PC-3 (cell line): ENCODE measurements at places on chromosomes 12 and 14. TPM values are rescaled to one million over a fixed set of nuclear protein-coding genes. Genes with fewer than 3 reads are reported as not detected.
A peak's percentile ranks its signal among the peaks of the same experiment; 100 is the strongest.

GRCh38 chr12:50256761-50257160, 26.6 kb downstream of the LIMA1 start:
- DNase-seq: peak; percentile 53

GRCh38 chr12:60172266-60173211, 576.7 kb downstream of the SLC16A7 start:
- DNase-seq: peak; percentile 66

DNA sequence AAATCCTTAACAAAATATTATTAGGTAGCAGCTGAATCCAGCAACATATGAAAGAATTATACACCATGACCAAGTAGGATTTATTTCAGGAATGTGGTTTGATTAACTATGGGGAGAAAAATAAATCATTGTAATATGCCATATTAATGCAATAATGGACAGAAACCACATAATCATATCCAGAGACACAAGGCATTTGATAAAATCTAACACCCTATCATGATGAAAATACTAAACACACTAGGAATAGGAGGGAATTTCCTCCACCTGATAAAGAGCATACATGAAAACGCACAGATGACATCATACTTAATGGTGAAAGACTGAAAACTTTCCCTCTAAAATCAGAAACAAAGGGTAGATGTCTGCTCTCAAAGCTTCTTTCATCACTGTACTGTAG, 238.9 kb downstream of the PHLDA1 start:
- DNase-seq: no peak

- no peak for DNase-seq
Observed at GRCh38 chr12:21413369-21414277, 23.8 kb upstream of the PYROXD1 start.

DNA sequence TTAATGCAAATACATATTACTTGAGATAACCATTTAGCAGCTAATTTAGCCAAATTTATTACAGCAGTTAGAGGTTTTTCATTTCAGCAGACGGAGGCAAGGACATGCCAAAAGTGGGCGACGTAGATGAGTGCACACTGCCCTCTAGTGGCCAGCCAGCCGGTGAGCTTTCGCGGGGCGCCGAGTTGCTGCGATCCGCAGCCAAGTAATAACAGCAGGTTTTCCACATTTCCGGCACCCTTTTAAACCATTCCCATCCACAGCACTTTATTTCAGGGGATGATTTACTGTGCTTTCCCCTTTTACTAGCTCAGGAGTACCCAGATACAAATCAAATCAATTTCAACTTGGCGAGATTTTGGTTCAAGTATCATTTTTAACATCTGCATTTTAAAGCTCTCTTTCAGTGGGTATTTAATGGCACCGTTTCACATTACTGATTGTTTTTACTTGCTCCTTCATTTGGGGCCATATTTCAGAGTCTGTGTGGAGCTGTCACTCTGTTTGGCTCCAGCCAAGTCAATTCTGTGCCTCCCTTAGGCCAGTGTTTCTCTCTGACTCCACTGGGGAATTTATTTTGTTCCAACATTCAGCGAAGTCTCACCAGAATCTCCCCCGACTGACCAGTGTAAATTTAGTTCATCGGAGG, 158.0 kb downstream of the EGLN3 start:
- peak; percentile 85 for DNase-seq

LPAR5 gene
- 2.3 and 4.3 TPM in 2 replicates for total RNA-seq

NFE2 gene
- total RNA-seq: 0.26 and 0.40 TPM in 2 replicates

BDKRB2 gene
- 0.06 and 0.07 TPM in 2 replicates for total RNA-seq

ADAMTS20 gene
- total RNA-seq: 1.0 and 1.6 TPM in 2 replicates

DNA sequence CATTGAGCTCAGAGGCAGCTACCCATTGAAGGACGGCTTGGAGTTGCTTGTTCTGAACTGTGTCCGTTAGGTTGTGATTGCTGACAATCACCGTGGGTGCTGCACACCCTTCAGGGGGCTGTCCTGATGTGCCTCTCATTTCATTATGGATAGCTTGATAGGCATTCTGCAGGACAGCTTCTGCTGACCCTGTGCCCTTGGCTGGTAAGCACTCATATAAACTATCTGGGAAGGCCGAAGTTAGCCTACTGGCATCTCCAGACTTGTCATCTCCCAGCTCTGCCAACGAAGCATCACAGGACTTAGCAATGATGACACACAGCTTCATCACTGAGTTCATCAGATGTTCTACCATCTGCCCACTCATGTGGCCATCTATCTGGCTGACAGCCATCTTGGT, 22.3 kb downstream of the AKAP3 start:
- no peak for DNase-seq

NPFF gene
- total RNA-seq: not detected in 2 replicates

GRCh38 chr12:104106965-104107364, 31.0 kb downstream of the NFYB start:
- DNase-seq: no peak

DNA sequence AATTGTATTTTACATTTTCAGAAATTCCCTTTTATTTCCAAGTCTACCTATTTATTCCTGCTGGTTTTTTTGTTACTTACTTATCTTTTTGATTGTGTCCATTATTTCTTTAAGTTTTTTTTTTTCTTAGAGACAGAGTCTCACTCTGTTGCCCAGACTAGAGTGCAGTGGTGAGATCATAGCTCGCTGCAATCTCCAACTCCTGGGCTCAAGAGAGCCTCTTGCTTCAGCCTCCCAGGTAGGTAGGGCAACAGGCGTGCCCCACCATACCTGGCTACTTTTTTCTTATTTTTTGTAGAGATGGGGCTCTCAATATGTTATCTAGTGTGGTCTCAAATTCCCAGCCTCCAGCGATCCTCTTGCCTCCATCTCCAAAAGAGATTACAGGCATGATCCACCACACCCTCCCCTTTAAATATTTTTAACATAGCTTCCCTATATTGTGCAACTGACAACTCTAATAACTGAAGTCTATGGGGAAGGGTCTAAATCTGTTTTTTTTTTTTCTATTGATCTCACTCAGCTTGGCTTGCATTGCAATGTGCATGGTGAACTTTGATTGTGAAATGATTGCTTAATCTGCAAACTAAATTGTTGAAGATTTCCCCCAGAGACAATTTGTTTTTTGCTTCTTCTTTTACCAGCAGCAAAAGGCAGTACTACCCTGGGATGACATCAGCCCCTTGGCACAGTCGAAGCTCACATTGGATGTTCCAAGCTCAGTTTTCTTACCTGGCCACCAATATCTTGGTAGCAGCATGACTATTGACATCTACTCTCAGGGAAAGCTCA, 25.7 kb upstream of the COCH start:
- no peak for DNase-seq

DNA sequence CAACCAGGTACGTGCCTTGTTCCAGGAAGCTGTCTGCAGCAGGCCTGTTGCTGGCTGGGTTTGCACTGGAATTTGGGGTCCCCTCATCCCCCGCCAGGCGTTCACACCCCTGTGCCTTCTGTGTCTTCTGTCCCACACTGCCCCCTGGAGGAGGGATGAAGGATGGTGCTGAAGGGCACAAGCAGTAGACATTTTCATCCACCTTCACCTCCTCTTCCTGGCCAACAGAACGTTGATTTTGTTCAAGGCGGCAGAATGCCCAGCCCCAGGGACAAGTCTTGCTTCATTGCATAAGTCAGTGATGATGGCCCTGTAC, 122.1 kb downstream of the CALM1 start:
- peak; percentile 52 for DNase-seq

GRCh38 chr14:87575378-87575777, 417.6 kb downstream of the GALC start:
- no peak for DNase-seq

DNA sequence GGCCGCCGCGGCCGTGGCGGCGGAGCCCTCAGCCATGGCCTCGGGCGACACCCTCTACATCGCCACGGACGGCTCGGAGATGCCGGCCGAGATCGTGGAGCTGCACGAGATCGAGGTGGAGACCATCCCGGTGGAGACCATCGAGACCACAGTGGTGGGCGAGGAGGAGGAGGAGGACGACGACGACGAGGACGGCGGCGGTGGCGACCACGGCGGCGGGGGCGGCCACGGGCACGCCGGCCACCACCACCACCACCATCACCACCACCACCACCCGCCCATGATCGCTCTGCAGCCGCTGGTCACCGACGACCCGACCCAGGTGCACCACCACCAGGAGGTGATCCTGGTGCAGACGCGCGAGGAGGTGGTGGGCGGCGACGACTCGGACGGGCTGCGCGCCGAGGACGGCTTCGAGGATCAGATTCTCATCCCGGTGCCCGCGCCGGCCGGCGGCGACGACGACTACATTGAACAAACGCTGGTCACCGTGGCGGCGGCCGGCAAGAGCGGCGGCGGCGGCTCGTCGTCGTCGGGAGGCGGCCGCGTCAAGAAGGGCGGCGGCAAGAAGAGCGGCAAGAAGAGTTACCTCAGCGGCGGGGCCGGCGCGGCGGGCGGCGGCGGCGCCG, 381 bp downstream of the YY1 start:
- no peak for DNase-seq

GSC gene
- not detected in 2 replicates for total RNA-seq

- DNase-seq: no peak
Observed at GRCh38 chr12:47941475-47941780, 22.0 kb upstream of the TMEM106C start.

LIN7A gene
- total RNA-seq: not detected in 2 replicates

GRCh38 chr12:107368586-107368985, 275.2 kb upstream of the CRY1 start:
- DNase-seq: no peak

- no peak for DNase-seq
Observed at GRCh38 chr12:43148691-43149090, 403.3 kb downstream of the ADAMTS20 start.

DNA sequence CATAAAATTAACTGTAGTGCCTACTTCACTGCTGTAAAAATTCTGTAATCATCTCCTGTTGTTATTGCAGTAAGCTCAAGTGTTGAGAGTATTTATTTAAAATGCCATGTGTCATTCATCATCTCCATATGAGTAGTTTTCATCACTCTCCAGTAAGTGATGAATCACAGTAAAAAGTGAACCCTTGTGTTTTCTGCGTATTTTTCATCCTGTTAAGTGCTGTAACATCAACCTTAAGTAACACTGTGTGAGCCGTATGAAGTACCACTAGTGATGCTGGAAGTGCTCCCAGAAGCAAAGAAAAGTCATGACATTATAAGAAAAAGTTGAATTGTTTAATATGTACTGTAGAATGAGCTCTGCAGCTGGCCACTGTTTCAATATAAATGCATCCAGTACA, 55.4 kb downstream of the SLCO1B3 start:
- peak; percentile 6 for DNase-seq

DNA sequence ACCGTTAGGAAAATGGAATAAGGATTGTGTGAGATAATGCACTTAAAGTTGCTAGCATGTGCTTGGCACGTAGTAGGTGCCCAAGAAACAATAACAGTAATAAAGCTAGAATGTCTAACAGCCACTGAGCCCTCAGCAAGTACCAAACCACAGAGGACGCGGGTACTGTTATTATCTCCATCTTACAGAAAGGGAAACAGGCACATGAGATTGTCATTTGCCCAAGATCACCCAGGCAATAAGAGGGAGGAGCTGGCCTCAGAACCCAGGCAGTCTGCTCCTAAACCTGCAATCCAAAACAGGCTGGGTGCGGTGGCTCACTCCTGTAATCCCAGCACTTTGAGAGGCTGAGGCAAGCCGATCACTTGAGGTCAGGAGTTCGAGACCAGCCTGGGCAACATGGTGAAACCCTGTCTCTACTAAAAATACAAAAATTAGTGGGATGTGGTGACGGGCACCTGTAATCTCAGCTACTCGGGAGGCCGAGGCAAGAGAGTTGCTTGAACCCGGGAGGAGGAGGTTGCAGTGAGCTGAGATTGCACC, 5.1 kb upstream of the SDS start:
- DNase-seq: no peak

GRCh38 chr12:1576410-1577241, 17.8 kb downstream of the FBXL14 start:
- DNase-seq: peak; percentile 7

- no peak for DNase-seq
Observed at GRCh38 chr12:120101182-120101581, 15.4 kb downstream of the RAB35 start.

SSTR1 gene
- 0.07 and 0.23 TPM in 2 replicates for total RNA-seq

DNA sequence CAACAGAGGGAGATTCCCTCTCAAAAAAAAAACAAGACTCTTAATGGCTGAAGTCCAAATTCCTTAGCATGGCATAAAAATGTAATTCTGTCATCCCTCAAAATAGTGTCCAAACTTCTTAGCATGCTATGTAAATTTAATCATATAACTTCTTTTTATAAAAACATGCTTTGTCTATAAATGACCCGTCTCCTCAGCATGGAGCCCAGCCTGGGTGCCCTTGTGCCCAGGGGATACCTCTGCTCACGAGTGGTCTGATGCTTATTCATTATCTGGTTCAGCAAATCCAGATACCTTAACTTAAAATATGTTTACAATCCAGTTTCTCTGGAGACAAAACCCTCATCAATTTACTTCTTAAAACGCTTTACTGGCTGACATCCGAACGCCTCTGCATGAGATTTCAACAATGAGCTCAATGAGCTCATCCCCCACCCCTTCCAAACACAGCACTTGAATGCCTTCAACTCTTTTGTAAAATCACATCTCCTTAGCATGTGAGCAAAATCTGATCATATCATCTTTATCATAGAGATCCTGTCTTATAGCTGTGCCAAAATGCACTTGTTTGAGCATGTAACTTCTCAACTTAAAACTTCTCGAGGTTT, 15.7 kb downstream of the RTL1 start:
- no peak for DNase-seq

DNA sequence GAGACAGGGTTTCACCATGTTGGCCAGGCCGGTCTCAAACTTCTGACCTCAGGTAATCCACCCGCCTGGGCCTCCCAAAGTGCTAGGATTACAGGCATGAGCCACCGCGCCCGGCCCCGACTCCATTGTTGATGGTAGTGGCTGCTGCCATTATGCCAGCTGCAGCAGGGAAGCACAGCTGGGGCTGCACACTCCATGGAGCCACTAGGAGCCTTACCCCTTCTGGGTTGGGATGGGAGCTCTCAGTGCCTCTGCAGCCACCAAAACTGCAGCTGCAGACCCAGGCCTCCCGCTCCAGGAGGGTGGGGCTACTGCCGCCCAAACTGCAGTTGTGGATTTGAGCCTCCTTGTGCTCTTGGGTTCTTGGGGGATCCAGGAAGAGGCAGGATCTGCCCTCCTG, 25.9 kb downstream of the TCHP start:
- no peak for DNase-seq

GRCh38 chr12:6382982-6383381, 980 bp upstream of the LTBR start:
- no peak for DNase-seq

- no peak for DNase-seq
Observed at GRCh38 chr14:75986439-75986765, 839 bp downstream of the IFT43 start.

GRCh38 chr12:1834186-1834925, 14.0 kb downstream of the LRTM2 start:
- no peak for DNase-seq

DNA sequence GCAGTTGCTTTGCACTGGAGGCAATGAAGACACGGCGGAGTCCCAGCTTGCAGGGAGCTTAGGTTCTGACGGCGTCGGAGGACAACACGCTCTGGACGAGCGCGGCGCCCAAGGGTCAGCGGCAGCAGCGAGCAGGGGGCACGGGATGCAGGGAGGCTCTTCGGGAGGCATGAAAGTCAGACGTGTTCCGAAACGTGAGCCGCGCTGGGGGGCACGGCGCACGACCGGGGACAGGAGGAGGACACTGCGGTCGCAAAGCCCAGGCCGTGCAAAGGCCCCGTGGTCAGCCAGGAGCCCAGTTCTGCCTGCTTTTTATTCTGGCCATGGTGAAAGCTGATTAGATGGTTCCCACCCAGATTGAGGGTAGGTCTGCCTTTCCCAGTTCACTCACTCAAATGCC, 294.6 kb downstream of the SNAPC1 start:
- DNase-seq: no peak

GRCh38 chr14:44494137-44494536, 12.9 kb downstream of the FSCB start:
- peak; percentile 39 for DNase-seq

GRCh38 chr12:98358144-98358543, 157.2 kb upstream of the TMPO start:
- no peak for DNase-seq
